ENCODE measurements at places on chromosomes 3 and 15.

DNA sequence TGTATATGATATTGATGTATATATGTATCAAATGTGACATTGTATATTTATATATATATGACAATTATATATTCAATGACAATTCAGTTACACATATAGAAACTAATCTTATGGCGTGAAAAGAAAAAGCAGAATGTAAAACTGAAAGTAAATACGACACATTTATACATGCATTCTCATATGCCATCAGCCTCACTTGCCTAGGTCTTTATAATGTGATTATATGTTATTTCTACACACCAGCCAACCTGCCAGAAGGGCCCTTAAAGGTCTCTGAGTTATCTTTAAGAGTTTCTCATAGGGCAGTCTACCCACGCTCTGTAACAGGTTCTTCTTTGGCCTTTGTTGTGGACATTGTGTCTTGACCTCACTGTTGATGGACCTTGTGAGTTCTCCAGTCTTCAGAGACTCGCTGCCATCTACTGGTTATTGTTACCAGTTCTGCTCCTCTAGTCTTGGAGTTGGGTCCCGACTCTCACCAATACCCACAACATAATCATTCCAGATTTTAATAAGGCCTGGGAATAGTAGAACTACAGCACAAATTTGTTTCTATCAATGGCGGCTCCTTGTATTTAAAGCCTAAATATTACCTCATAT, 371.5 kb upstream of the GOLIM4 start:
- DNase-seq: no peak

DNA sequence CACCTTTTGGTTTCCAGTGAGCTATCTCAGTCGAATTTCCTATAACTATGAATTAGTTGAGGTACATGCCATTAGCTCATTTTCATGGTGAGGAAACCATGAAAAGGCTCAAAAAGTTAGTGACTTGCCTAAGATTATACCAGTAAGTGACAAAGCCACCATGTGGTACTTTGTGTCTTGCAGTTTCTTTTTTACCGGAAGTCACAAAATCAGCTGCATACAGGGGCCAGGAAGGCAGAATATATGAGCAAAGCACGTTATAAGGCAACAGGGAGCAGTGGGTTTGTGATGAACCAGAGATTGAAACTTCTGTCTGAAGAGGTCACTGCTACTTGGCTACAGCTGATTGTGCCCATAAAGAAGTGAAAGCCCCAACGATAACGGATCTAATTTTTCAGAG, 50.3 kb downstream of the CMTM8 start:
- DNase-seq: no peak

GRCh38 chr3:28934126-28934813, 346.6 kb upstream of the RBMS3 start:
- no peak for DNase-seq

DNA sequence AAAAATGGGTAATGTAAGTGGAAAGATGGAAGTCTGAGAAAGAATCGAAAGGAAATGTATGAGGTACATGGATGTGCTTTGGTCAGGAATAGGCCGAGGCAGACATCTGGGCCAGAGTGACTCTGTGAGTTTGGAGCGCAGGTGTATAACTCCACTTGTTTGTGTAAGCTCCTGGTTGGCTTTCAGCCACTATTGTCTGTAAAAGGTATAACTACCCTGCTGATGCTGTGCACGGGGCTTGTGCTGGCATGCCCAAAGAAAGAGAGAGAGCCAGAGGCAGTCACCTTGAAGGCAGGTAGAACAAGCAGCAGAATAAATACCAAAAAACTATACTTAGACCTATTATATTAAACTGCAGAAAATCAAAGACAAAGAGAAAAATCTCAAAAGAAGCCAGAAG, 32.7 kb upstream of the CD96 start:
- DNase-seq: no peak

DNA sequence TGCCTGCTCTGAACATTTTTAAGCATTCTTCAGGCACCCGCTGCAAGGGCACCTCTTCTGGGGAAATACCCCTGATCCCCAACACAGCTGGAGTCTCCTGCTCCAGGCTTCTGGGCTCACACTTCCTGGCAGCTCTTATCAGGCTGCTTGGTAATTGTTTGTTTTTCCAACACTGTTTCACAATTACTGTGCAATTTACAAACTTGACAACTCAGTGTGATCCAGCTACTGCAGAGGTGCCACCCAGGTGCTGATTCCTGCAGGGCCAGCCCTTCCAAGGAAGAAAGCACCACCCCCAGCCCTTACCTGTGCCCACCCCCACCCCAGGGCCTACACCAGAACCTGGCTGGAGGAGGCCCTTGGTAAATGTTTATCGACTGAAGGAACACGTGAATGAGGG, 66.5 kb downstream of the MAGEF1 start:
- no peak for DNase-seq

- no peak for DNase-seq
Observed at GRCh38 chr15:42402455-42403205, 43.3 kb downstream of the CAPN3 start.

- DNase-seq: no peak
Observed at GRCh38 chr15:25501828-25502446, 63.1 kb upstream of the UBE3A start.

DNA sequence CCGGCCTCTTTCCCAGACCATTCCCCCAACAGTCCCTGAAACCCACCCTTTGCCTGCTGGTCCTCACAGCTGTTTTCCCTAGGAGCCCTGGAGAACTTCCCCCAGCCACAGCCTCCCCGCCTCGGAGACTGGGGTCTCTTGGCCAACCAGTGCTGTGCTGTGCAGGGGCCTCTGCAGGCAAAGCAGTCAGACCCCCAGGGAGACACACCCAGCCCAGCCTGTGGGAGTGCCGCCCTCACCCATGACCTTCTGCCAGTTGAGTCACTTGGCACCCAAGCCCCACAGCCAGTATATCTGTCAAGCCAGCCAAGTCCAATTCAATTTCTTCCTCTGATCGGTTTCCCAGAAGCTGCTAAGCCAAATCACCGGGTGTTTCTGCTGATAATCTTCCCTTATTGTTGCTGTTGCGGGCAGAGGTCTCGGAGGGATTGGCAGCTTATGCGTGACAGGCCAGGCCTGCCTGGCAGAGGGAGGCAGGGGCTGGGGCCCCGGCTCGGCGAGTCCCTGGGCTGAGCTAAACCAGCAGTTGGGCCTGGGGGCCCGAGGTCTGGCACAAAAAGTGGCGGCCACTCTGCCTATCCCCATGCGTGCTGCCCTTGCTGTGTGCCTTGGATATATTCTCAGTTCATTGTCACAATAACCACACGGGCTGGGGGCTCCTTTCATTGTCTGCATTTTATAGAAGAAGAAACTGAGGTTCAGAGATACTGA, 65.6 kb upstream of the SLC6A1 start:
- DNase-seq: no peak

GRCh38 chr3:66525771-66526170, 24.9 kb upstream of the LRIG1 start:
- DNase-seq: no peak

GRCh38 chr15:87573039-87573438, 683.5 kb downstream of the NTRK3 start:
- DNase-seq: no peak

DNA sequence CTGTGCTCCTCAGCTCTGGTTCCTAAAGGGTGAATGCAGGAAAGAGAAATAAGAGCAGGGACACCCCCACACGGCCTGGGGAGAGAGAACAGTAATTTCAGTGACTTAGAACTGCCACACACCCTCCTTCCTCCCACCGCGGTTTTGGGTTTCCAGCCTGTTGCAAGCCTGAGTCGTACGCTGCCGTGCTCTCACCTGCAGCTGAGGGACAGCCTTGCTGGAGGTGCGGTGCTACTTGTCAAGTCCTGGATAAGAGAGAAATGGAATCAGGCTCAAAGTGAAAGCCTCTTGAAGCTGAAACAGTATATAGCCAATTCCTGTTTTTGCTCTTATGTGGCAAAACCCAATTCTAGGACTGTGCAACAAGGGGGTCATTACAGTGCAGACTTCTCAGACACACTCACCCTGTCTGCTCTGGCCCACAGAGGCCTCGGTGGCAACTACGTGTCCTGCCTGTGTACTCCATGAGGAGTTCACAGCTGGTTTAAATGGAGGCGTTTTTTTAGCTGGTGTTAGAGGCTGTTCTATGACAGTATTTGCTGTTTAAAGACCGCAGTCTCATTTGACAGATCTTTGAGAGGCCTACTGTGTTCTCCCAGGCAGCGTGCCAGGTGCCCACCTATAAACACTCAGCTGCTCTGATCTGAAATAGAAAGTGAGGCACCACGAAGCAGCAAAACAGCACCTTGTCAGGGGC, 42.9 kb downstream of the TBC1D2B start:
- DNase-seq: no peak

- no peak for DNase-seq
Observed at GRCh38 chr3:161674402-161674801, 177.8 kb downstream of the OTOL1 start.

DNA sequence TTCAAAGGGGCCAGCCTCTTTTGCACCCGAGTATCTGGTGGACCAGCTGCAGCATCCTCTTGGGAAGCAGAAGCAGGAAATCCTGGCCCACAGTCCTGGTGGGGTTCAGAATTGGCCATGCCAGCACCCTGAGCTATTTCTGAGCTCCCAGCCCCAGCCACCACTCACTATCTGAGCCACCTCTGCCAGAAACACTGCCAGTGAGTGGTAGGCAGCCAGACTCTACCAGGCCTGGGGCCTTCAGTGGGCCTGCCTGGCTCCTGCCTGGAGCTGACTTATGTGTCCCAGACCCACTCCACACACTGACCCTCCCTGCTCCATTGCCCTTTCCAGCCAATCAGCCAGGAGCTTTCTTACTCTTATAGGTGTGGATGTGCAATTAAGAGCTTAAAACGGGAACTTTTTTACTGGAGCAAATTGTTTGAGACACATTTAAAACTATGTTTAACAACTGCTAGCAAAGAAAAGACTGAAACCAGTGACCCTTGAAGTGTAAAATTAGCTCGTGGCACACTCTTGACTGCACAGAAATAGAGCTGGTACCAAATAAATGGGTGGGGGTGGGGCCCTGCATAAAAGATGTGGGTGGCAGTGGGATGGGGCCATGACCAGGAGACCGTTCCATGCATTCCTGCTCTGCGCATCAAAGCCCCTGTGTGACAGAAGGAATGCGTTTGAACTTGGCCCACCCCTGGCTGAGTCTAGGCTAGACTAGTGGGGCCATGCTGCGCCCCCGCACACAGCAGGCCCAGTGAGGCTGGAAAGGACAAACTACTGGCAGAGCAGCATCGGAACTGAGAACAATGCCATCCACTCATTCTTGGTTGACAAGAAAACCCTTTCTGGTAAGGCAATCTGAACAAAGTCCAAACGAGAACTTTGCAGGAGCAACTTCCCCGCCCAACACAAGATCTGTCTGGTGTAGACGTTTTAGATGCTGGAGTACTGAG, 48.0 kb downstream of the CTNNB1 start:
- DNase-seq: no peak

DNA sequence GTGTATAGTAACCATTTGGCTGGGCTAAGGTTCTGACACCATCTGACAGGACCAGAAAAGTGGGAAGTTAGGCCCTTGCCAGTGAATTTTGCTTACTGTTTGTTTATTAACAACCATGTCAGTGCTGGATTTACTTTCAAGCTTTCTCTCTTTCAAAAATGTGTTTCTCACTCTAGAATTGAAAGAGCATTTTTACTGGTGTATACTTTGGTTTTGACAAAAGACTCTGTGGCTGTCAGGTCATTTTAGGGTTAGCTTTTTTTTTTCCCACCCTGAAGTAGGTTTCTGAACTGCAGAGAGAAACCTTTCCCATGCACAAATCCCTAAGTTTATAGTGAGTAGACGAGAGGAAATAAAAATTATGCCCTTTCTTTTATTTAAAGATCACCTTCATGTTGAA, 230.0 kb upstream of the TBC1D5 start:
- no peak for DNase-seq

GRCh38 chr15:43106486-43106829, 620 bp upstream of the UBR1 start:
- no peak for DNase-seq

DNA sequence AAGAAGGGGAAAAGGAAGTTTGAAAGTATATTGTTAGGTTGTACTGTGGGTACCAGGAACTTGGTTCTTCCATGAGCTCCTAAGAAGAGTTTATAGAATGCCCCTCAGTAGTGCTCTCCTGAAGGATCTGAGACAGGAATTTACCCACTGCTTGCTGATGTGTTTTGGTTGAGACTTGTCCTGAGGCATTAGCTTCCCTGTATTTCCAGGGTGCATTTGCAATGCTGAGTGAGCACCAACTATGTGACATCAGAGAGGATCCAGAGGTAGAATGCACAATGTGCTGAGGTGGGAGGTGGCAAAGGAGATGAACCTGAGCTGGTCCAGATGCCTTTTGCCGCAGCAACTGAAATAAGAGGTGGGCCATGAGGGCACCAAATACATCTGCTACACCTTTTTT, 64.3 kb upstream of the LRRC3B start:
- no peak for DNase-seq

DNA sequence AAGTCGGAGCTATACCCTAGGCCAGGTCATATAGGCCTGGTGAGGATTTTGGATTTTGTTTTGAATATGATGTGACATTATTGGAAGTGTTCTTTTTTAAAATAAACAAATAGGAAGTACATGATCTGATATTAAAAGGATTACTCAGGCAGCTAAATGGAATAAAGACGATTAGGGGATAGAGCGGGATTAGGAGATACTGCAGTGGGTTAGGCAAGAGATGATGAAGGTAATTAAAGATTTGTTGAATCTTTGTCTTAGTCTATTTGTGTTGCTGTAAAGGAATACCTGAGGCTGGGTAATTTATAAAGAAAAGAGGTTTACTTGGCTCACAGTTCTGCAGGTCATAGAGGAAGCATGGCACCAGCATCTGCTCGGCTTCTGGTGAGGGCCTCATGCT, 21.3 kb downstream of the KIF15 start:
- DNase-seq: no peak

GRCh38 chr3:16413321-16413720, 100.2 kb downstream of the RFTN1 start:
- no peak for DNase-seq

GRCh38 chr3:68878322-68878721, 54.0 kb downstream of the TAFA4 start:
- no peak for DNase-seq

DNA sequence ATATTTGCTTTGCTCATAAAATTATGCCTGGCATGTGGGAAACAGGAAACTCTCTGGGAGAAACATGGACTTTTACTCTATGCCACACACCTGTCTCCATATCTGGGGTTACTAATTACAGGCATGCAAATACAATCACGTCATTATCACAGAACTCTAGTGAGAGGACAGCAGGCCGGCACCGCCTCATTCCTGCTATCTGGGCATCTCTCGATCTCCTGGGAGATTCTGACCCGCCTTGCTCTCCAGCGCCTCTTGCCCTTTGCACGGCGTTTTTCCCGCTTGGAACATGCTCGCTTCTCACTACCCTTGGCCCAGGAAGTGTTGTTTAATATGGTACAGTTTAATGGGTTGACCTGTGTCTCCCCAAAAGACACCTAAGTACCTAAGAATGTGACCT, 45.4 kb upstream of the PARL start:
- no peak for DNase-seq

Data from osteocyte (in vitro differentiated cells).